A549 treated with GW870086 at 1 μM for 4 hours (cell line): ENCODE measurements at places on chromosomes 6 and 20. TPM values are rescaled to one million over a fixed set of nuclear protein-coding genes. Genes with fewer than 3 reads are reported as not detected.

TP53RK gene
- total RNA-seq, result 12.7 to 15.6 TPM (median 13.9 TPM) in 5 replicates

GHRH gene
- not detected in 5 replicates for total RNA-seq

PLCB1 gene
- 0.30 to 0.89 TPM (median 0.58 TPM) in 5 replicates for total RNA-seq

MRPL2 gene
- 51.5 to 69.5 TPM (median 54.8 TPM) in 5 replicates for total RNA-seq

SOX18 gene
- 1.7 to 2.6 TPM (median 2.2 TPM) in 5 replicates for total RNA-seq

HLA-DQB2 gene
- total RNA-seq, result not detected in 5 replicates

EYS gene
- 0.02 to 0.23 TPM (median 0.11 TPM) in 4 of 5 replicates, not detected in the other for total RNA-seq

SPEF1 gene
- 1.4 to 2.7 TPM (median 2.0 TPM) in 5 replicates for total RNA-seq

GPSM3 gene
- 0.22 to 0.49 TPM (median 0.43 TPM) in 5 replicates for total RNA-seq

FAM217A gene
- total RNA-seq, result not detected in 5 replicates

ABHD16B gene
- total RNA-seq, result not detected in 5 replicates

NKX2-2 gene
- not detected in 5 replicates for total RNA-seq

IL17A gene
- not detected in 5 replicates for total RNA-seq
